ENCODE measurements at places on chromosomes 1 and 21.

DNA sequence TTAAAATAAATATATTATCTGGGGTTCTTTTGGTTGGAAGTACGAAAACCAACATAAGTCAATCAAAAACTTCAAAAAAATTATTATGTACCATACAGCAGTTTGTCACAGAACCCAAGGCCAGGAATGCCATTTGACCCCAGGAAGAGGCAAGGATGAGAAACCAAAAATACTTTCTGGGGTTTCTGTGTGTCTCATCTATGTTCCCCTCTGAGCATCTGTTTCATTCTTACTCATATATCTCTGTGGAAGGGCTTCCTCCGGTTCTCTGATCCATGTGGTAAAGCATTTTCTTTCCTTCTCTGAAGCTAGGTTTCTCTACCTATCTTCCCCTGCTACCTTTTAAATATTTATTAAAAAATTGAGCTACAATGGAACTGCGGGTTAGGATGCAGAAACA, 9.8 kb upstream of the FCRL1 start:
- DNase-seq: no peak

DNA sequence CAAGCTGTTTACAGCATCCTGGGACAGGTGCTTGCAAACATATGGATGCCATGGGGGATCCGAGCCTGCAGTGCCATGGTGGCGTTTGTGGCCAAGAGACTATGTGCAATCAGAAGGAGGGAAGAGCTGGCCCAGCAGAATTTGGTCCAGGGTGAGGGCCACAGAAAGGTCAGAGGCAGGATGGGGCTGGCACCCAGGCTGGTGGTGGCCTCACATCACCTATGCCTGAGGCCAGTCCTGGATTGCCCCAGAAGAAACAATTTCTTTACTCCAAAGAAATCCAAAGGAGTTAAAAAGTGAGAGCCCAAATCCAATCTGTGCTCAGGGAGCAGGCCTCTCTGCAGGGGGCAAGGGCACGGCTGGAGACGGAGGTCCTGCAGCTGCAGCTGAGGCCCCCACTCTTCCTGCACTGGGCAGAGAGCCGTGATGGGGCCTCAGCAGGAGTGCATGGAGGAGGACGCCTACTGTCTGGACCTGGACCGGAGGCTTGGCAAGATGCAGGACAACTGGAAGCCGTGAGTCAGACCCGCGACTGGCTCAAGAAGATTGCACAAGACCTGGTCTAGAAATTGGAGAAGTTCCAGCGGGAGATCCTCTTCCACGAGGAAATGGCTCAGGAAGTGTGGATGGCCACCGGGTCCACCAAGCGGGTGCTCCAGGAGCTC, 163.5 kb downstream of the RYR2 start:
- DNase-seq: no peak

DNA sequence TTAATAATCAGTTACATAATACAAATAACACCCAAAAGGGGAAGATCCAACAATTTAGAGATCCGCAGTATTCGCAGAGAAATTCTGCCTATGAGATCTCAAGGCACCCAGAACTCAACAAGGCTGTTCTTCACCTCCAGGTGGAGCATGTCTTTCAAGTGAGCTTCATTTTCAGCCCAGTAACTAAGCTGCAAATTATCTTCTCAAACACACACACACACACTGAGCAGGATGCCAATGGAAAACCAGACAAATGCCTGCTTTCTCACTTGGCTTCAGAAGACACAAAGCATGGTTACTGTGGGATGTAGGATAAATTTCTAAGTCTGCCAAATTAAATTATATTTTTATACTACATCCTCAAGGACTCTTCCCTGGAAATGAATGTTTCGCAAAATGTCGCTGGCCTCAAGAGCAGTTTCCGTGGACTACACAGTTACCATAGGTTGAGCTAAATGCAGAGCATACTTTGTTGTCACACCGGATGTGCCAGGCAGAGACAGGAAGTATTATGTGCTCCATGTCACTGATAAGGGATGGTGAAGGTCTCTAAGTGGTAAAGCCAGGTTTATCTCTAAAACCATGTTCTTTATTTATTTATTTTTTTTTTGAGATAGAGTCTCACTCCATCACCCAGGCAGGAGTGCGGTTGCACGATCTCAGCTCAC, 30.3 kb downstream of the UBR4 start:
- no peak for DNase-seq

DNA sequence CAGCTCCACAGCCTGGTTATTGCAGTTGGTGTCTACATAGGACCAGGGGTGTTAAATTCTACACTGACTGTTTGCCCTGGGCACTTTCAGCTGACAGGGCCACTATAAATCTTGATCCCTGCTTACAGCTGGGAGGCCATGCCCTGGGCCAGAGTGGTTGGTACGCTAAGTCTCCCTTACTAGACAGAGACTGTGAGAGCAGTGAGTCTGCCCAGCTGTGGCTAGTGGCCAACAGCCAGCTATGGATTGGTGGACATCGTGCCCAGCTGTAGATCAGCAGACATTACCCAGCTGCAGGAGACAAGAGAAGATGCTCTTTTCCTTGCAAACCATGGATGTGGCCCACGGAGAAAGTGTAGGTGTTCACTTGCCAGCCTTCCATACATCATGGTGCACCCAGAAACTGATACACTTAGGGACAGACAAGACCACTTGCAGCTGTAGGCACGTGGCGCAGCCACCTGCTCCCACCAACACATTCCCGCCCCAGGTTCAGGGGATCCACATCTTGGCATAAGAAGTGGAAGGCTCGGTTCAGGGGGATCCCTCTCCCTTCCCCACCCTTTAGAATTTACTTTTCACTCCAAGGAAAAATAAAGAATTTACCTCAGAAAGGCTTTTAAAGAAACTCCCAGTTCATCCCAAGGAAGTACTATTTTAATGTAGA, 16.4 kb upstream of the PAX7 start:
- DNase-seq: no peak

GRCh38 chr1:65011983-65012382, 45.6 kb upstream of the JAK1 start:
- DNase-seq: no peak

Data from iPS-NIHi11 (cell line).